Fibroblast of skin of left biceps (primary cell): ENCODE measurements at places on chromosomes 7 and 10.

DNA sequence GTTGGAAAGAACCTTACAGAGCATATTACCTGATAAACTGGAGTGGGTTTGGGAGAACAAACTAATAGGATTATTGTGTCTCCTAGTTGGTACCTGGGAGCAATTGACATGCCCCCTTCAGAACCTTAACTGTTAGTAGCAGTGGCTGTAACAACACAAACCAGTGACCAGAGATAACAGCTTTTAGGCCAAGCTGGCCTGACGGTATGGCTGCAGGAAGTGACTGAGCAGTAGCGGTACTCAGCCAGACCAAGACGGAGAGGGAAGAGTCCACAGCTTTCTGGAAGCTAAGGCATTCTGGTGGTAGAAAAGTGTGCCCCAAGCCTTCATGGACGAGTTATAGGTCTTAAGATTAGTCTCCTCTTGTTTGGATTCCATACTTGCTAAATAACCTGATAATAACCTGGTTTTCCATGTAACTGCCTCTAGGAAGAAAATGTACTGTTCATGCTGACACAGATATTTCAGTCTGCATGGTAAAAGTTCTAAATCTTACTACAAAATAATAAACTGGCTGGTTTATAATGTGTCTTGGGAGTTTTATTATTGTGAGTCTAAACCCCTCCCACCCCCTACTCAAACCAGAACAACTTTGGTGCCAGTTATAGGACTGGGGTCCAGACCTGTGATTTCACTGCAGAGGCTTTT, 11.3 kb downstream of the NOLC1 start:
- DNase-seq: no peak

DNA sequence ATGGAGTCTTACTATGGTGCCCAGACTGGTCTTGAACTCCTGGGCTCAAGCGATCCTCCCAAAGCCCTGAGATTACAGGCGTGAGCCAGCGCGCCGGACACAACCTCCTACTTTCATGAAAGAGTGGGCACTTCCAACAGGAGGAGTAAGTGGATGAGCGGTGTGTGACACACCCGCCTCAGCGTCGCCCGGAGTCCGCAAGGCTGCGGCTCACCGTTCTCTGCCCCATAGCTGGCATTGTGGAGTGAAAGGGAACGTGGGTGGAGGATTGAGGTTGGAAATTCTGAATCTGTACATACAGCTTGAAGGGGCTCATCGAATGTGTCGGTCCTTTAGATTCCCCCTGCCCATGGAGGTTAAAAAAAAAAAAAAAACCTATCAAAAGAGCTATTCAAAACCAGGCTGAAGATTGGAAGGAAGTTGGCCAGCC, 524 bp upstream of the PRXL2A start:
- no peak for DNase-seq

- DNase-seq: no peak
These were observed 9.4 kb upstream of the CACUL1 start for GRCh38 chr10:118764195-118764594.

- DNase-seq: no peak
These were observed 56.5 kb upstream of the EEPD1 start for GRCh38 chr7:36096460-36097095.

GRCh38 chr7:46109437-46109836, 188.4 kb upstream of the IGFBP3 start:
- DNase-seq: no peak

DNA sequence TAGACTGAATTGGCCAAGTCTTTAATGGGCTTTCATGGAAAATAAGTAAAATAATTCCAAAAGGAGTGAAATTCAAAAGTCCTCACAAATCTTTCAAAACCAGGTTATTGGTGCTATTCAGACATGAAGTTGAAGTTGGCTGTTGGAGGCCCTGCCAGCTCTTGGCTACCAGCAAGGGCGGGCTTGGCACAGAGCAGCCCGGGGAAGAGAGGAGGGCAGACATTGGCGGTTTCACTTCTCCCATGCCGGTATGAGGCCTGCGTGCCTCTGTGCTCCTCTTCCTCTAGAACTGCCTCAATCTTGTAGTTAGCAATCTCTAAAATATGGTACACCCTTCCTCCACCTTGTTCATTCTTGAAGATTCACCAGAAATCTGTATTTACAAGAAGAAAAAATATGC, 16.4 kb upstream of the NPS start:
- DNase-seq: no peak

GRCh38 chr7:155166673-155167370, 96.7 kb downstream of the HTR5A start:
- DNase-seq: peak; percentile 70

GRCh38 chr10:71010730-71011129, 122.4 kb upstream of the PCBD1 start:
- DNase-seq: no peak

- DNase-seq: no peak
These were observed 216.3 kb downstream of the ADARB2 start for GRCh38 chr10:1520909-1521565.

DNA sequence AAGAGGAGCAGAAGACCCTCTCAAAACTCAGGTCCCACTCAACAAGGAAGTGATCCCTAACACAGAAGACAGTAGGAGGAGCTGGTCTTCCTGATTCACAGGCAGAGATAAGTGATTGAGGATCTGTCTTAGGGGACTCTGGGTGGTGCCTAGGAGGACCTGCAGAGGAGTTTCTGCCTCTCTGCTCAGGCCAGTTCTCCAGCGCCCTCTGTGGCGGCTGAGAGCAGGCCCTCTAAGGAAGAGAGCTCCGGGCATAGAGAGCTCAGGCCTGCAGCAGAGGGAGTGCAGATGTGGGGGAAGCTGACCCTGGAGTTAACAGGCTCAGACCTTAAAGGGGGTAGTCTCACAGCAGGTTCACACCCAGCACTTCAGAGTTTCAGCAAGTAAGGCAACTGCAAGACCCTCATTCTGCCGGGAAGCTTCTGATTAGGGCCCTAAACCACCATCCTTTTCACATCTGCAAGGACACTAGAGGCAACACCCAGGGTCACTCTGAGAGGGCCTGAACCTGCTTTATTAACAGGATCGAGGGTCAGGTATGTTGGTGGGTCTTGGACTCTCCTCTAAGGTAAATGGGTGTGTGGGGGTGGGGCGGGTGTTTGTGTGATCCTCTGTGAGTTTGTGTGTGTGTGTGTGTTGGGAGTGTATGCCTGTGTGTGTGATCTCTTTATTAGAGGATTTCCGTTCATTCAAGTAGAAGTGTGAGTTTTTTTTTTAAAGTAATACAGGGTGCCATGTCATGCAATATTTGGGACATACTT, 57.6 kb upstream of the TARP start:
- DNase-seq: no peak

DNA sequence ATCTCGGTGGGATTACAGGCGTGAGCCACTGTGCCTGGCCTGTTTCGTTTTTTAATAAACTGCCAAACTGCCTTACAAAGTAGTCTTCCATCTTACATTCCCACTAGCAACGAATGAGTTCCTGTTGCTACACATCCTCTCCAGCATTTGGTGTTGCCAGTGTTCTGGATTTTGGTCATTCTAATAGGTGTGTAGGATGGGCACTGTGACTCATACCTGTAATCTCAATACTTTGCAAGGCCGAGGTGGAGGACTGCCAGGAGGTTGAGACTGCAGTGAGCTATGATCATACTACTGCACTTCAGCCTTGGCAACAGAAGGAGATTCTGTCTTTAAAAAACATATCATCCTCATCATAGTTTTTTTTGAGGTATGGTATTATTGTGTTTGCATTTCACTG, 21.4 kb upstream of the RSBN1L start:
- no peak for DNase-seq

- DNase-seq: no peak
These were observed 88.5 kb downstream of the ST7 start for GRCh38 chr7:117041822-117042221.
